ENCODE measurements at places on chromosomes 12 and 14.
A peak's percentile ranks its signal among the peaks of the same experiment; 100 is the strongest.

DNA sequence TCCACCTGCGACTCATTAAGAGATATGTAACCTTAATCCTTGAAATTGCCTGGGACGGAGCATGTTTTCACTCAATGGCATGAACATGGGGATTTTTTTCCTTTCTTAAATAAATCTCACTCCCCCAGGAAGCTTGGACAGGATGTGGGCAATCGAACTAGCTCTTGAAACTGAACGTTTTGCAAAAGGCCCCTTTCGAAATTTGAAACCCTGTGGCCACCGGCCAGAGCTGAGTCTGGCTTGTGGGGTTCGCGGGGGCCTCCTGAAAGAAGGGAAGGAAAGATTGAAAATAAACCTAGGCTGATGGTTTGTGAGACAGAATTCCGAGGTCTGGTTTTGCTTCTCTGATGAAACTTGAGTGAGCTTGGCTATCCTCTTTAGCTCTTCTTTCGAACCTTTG lies 101.4 kb upstream of the RTL1 start:
- DNase-seq, result peak; percentile 34

DNA sequence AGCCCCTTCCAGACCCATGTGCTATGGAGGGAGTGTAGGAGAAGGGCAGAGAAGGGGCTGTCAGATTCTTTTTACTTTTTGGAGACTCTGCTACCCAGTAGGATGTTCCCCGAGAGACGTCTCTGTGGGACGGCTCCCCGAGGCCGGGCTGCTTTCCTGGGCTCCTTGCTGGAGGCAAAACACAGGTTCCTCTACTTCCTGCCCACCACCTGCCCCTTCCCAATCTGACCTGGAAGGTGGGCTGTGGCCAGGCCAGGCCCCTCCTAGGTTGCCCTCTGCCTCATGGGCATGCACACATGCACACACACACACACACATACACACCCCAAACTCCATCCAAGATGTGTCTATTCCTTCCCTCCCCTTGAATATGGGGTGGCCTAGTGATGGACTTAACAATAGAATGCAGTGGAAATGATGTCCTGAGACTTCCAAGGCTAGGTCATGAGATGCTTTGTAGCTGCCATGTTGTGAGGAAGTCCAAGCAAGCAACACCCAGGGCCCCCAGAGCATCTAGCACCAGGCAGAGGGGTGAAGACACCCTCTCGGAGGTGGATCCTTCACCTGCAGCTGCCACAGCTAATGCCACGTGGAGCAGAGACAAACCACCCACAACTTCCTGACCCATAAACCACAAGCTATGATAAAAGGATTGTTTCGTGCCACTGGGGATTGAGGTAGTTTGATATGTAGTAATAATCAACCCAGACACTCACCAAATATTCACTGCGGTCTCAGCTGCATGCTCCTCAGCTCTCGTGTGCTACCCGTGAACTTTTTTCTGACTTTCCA lies 1.6 kb upstream of the ASB2 start:
- peak; percentile 90 for DNase-seq

DNA sequence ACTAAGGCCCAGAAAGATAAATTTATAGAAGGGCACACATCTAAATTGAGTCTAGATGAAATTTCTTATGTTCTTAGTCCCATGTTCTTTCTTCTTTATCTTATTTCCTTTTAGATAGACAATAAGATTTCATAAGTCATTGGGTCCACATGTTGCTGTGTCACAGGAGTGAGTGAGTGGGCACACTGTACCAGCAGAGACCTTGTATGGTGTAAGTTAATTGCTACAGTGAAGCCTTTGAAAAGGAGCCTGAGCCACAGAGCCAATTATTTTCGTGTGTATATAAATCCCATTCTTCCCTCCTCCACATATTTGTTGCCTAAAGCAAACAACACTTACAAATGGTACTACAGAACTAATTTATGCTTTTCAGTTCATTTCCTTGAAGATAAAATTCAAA lies 79.1 kb downstream of the GRIP1 start:
- DNase-seq, result no peak

- DNase-seq, result no peak
Measured at GRCh38 chr14:78581229-78581628, 411.1 kb downstream of the NRXN3 start.

- no peak for DNase-seq
Measured at GRCh38 chr12:120257041-120257821, 8.3 kb downstream of the PXN start.

GRCh38 chr14:53430870-53431269 lies 277.7 kb upstream of the DDHD1 start:
- no peak for DNase-seq

DNA sequence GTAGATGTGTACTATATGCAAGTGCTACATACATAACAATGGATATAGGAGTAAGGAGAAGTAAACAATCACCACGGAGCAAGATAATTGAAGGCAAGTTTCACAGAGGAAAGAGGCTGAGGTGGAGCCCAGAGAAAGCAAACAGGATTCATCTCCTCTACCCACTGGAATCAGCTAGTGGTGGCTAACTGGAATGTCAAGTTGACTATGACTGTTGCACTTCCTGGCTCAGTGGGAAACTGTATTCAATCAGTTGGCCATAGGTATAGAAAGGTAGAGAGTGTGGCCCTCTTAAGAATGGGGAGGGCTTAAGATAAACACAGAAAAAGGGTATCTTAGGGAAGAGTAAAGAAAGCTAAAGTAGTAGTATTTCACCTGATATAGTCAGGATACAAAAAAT lies 62.4 kb downstream of the MAP4K5 start:
- DNase-seq, result no peak

DNA sequence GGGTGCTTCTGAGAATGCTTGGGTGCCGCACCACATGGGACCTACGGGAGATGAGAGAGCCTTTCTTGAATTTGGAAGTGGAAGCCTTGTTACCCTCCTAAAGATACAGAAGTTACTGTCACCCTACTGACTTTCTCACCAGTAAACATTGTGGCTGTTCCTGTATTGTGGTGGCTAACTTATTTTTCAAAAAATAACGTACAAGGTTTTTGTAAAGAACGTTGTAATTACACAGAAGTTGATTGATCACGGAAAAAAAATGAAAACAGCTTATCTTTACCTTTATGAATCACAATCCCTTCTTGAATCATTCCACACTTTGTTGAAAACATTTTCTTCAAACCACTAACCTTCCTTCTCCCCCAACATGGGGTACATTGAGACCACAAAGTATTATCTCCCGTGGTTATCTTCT lies 22.0 kb upstream of the PPFIBP1 start:
- no peak for DNase-seq

DNA sequence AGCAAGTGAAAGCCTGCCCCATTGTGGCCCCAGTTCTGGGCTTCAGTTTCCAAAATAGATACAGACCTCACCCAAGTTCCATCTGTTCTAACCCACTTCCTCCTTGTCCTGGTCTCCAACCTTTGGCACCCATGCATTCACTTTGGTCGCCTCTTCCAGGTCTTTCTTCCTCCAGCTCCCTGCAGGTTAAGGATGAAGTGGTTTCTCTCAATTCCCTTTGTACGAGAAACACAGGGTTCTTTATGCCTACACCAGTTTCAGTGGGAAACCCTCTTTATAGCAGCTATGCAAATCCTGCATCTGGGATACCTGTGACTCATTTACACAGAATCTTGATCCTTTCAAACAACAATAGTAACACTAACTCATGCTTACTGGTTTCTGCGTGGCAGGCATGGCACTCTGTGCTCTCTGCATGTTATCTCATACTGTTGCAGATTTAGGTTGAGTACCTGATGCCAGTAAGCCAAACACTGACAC lies 110.6 kb upstream of the AMIGO2 start:
- DNase-seq, result no peak

DNA sequence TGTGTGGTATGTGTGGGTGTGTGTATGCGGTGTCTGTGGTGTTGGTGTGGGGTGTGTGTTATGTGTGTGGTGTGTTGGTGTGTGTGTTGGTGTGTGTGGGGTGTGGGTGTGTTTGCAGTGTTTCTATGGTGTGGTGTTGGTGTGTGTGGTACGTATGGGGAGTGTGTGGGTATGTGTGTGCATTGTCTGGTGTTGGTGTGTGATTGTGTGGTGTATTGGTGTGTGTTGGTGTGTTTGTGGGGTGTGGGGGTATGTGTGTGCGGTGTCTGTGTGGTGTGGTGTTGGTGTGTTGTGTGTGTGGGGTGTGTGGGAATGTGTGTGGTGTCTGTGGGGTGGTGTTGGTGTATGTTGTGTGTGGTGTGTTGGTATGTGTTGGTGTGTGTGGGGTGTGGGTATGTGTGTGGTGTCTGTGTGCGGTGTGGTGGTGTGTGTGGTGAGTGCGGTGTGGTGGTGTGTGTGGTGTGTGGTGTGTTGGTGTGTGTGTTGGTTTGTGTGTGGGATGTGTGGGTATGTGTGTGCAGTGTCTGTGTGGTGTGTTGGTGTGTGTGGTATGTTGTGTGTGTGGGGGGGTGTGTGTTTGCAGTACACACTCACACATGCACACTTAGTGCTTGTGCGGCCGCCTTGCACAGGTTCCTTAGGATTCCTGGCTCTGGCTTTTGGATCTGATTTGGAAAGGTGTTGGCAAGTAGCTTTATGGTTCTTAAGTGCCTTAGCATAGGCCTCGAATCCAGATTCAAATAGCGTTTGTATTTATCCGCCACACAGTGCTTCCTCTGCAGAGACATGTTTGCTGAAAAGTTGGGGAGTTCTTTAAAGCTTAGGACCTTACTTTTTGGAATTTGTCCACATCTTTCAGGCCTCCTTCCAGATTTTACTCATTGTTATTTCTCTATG lies 16.4 kb downstream of the MLXIP start:
- peak; percentile 41 for DNase-seq

DNA sequence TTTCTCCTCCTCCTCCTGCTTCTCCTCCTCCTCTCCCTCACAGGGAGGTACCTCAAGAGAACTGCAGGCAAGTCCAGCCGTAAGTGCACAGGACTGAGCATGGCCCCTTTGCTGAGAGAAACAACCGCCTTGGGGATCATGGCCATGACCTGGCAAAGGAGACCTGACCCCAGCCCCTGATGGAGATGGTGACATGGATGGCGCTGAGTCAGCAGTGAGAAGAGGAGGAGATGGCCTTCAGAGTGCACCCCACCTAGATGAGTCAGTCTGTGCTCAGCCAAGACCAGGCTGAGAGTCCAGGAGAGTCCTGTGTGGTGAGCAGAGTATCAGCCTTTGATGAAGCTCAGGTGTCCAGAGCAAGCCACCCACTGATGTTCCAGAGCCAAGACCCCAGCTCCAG lies 36.4 kb downstream of the MEG3 start:
- DNase-seq, result no peak

GRCh38 chr12:58809064-58809607 lies 111.2 kb downstream of the LRIG3 start:
- DNase-seq, result no peak

DNA sequence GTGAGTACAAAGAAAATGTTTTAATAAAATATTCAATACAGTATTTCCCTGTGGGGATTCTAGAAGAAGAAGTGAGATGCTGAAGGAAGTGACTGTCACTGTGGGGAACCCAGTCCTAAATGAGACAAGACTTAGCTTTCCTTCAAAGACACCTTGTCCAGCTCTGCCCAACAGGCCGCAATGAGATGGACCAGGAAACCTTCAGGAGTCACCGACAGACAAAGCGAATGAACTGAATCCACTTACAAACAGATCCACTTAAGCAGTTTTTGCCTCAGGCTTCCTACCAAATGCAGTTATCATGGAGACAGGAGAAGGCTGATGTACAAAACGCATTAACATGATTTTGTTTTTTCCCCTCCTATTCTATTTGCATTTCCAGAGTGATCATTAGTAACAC lies 9.6 kb downstream of the KCNJ8 start:
- no peak for DNase-seq

GRCh38 chr12:57429473-57430111 lies 1.3 kb downstream of the R3HDM2 start:
- DNase-seq, result no peak
